ENCODE measurements at places on chromosomes 1 and 21.
A peak's percentile ranks its signal among the peaks of the same experiment; 100 is the strongest.

- peak; percentile 26 for DNase-seq
These were observed 292.0 kb downstream of the DUSP10 start for GRCh38 chr1:221449801-221450470.

- DNase-seq, result peak; percentile 63
These were observed 27.0 kb upstream of the SLC16A1 start for GRCh38 chr1:112982853-112983536.

DNA sequence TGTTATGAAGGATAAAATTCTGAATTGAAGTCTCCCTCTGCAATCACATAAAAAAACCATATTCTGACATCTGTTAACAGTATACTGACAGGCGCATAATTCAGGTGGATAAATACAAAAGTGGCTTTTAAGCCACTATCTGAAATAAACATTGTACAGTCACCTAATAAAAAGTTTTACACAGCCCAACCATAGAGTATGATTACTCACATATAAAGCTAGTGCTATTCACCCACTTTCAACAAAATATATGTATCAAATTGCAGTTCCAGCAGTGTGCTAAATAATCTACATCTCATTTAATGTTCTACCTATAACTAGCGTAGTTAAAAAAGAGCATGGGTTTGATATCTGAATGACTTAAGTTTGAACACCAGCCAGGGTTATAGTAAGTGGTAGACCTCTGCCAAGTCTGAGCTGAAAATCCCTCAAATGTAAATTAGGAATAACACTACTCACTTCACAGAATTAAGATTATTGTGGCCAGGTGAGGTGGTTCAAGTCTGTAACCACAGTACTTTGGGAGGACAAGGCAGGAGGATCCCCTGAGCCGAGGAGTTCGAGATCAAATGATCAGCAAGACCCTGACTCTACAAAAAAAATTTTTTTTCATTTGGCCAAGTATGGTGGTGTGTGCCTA lies 3.9 kb downstream of the EGLN1 start:
- no peak for DNase-seq

- DNase-seq, result no peak
These were observed 35.9 kb downstream of the EPHA2 start for GRCh38 chr1:16119926-16120325.

DNA sequence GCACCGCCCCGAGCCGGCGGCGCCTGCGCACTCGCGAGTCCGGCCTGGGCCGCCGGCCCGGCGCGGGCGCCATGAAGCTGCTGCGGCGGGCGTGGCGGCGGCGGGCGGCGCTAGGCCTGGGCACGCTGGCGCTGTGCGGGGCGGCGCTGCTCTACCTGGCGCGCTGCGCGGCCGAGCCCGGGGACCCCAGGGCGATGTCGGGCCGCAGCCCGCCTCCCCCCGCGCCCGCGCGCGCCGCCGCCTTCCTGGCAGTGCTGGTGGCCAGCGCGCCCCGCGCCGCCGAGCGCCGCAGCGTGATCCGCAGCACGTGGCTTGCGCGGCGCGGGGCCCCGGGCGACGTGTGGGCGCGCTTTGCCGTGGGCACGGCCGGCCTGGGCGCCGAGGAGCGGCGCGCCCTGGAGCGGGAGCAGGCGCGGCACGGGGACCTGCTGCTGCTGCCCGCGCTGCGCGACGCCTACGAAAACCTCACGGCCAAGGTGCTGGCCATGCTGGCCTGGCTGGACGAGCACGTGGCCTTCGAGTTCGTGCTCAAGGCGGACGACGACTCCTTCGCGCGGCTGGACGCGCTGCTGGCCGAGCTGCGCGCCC lies at the start of gene B3GALT6:
TSS of gene B3GALT6 (plus strand) at position 30 of the 588 bp plus-strand sequence. CDS start at position 72, 42 bp downstream.
- no peak for DNase-seq

DNA sequence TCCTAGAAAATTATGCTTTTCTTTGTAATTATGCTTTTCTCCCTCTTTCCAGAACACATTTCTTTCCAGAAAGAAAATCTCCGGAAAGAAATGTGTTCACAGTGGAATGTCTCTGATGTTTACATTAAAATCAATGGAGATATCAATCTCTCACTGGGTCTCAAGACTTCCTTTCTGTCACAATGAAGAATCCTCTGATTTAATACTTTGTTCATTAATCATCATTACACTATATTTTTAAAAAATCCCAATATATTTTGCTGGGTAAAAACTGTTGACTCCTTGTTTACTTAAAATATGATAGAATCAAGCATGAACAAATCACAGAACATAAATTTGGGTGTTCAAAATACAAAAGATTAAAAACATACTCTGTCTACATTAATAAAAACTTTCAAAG lies 26.3 kb upstream of the TGFBR3 start:
- no peak for DNase-seq

Measured in suppressor macrophage treated with lipopolysaccharide for 1 hour (primary cell).